ENCODE measurements at places on chromosomes 11 and 22.
A peak's percentile ranks its signal among the peaks of the same experiment; 100 is the strongest.

DNA sequence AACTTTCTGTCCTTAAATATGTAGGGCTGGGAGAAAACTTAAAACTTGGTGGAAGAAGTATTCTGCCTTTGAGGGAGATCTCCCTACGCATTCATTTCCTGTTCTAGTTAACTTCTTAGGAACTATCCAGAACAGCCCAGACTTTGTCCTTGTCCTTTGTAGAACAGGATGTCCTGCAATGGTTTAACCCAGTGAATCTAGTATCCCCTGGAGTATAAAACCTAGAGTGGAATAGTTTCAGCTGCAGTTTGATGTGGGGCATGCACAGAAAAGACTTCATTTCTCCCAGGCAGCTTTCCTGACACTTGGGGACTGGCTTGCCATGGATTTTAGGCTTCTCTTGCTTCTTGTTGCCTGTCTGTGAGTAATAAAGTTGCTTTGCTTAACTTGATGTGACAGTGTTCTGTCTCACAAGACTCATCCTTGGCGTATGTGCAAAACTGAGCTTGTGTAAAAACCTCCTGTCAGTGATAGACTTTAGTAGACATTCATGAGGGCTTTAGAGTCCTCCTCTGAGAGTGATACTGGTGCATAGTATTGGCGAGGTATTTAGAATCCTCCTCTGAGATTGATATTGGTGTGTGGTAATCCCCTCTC, 28.2 kb downstream of the ARHGAP42 start:
- DNase-seq, result no peak

DNA sequence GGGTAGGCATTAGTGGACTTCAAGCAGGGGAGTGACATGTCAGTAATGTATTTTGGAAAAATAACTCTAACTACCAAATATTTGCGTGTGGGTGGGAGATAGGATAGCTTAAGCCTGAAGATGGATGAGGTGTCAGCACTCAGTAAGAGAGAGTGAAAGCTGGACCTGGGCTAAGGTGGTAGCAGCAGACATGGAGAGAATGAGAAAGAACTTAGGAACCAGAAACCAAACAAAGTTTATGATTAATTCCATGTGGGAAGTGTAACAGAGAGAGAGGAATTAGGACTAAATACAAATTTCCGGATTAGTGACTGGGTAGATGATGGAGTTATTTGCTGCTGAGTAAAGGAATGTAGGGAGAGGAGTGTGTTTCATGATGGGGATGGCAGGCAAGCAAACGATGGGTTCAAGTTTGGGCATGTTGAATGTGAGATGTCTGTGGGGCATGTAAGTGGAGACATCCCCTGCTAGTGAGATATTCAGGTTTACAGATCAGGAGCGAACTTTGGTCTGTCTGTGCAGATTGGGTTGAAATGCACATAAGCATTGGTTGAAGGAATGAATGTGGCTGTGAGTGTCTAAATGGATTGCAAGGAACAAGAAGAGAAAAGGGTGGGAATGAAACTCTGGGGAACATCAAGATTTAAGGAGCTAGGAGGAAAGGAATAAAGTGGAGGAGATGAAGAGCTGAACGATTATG, 185.6 kb upstream of the MTMR2 start:
- DNase-seq, result no peak

DNA sequence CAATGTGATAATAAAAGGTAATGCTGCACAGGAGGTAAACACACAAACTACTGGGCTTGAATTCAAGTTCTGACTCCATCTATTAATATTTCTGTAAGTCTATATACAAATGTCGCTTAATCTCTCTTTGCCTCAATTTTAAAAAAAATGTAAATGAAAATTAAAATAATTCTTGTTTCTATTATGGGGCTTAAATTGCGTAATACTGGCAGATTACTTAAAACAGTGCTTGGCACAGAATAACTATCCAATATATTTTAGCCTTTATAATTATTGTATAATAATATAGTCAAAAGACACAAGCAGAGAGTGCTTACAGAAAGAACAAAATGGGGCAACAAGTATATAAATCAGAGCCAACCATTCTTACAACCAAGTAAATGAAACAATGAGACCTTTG, 489.1 kb downstream of the CNTN5 start:
- DNase-seq, result no peak

DNA sequence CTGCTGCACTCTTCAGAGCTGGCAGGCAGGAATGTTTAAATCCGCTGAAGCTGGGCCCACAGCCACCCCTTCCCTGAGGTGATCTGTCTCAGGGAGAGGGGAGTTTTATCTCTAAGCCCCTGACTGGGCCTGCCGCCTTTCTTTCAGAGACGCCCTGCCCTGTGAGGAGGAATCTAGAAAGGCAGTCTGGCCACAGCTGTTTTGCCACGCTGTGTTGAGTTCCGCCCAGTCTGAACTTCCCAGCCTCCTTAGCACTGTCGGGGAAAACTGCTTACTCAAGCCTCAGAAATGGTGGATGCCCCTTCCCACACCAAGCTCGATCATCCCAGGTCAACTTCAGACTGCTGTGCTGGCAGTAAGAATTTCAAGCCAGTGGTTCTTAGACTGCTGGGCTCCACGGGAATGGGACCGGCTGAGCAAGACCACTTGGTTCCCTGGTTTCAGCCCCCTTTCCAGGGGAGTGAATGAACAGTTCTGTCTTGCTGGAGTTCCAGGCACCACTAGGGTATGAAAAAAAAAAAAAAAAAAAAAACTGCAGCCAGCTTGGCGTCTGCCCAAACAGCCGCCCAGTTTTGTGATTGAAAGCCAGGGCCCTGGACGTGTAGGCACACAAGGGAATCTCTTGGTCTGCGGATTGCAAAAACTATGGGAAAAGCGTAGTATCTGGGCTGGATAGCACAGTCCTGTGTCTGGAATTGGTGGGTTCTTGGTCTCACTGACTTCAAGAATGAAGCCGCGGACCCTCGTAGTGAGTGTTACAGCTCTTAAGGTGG, 127.4 kb downstream of the SPON1 start:
- DNase-seq, result no peak

DNA sequence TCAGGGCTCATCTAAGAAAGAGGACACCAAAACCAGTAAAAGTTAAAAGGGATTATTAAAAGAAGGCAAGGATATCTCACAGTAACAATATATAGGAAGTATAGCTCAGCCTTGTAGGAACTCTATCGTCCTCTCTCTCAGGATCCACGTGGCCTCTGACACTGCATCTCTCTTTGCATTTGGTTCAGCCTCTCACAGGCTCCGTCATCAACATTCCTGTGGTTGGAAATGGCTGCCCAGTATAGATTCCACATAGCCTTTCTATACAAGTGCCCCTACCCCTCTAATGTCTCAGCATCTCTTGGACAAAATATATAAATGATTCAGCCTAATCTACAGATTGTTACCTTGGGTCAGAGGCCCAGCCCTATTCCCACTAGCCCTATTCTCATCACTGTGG, 101.3 kb upstream of the DBX1 start:
- no peak for DNase-seq

DNA sequence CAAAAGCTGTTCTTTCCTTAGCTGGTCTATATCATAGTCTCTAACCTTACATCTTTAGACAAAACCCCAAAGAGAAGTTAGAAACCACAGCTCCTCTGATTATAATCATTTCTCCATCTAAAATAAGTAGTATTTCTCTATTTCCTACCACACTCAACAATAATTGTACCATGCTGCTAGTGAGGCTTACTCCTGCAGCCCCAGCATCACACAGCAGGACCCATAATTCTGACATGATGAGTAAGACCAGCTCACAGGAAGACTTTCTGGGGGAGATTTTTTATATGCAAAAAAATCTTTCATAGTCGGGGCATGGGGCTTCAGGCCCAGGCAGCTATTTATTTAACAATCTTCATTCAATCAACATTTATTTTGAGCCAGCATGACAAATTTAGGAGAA, 441.6 kb downstream of the DYNC2H1 start:
- DNase-seq, result no peak

DNA sequence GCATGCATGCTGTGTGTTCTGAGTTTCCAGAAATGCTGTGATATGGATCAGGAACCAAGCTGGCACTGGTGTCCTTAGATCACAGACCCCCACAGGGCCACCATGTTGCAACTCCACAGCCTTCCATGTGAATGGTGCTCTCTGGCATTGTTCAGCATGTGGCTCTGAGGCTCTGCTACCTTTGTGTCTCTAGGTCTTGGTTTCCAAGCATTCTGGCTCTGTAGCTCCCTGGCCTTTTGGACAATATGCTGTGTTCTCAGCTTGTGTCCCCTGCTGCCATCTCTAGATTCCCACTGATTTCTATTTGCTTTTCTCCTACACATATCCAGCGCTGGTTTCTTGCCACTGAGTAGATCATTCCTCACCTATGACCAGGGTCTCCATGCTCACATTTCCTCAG, 3.9 kb downstream of the SPTBN2 start:
- no peak for DNase-seq

DNA sequence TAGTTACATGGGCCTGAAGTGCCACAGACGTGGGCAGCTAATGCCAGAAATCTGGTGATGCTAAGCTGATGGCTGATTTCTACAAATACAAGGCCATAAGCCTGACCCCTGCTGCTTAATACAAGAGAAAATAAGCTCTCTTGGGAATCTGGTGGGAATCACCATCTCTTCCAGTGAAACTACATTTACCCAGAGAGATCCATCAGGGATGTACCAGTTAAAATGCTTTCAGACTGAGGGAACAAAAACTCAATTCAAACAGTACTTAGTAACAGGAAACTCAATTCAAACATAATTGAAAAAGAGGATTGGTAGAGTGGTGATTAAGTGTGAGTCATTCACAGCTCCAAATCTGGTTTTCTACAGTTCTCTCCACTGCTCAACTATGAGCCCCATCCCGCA, 1.7 kb upstream of the CAVIN3 start:
- no peak for DNase-seq

DNA sequence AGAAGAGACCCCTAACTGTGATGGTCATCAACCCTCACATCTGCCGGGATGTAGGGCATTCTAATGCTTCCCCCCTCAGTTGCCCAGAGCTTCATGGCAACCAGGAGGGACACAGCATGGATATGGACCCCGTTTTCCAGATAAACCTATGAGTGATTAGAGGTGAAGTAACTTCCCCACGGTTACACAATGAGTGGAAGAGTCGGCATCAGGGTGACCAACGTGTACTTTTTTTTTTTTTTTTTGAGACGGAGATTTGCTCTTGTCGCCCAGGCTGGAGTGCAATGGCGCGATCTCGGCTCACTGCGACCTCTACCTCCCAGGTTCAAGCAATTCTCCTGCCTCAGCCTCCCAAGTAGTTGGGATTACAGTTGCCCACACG, 25.0 kb downstream of the TXN2 start:
- DNase-seq, result no peak

DNA sequence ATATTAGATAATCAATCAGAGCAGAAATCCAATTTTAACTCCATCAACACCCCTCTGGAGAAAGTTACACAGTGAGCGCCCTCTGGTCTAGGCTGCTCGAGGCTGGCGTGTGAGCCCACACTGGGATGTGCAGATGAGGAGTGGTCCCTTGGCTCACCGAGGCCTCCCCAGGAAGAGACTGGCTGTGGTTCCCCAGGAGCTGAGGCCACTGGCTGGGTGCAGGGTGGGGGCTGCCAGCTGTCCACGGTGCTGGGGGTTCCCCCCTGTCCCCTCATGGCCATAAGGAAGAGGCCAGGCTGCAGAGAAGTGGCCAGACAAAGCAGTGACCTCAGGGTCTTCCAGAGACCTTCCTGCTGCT, 750.7 kb downstream of the BRD1 start:
- DNase-seq, result no peak

DNA sequence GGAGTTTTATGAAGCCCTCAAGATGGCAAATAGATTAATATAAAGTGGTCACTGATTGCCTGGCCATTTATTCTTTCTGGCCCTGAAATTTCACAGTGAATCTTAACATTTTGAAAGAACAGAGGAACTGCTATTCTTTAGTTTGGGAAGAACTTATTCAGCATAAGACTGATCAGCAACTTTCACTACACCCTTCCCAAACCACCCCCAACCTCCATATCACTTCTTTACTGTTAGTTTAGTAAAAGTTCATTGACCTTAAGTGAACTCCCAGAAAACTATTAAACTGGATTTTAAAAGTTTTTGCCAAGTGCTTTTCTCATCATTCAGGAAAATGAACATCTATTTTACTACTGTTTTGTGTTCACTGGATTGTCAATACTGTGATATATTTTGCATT, 77.4 kb downstream of the NARS2 start:
- no peak for DNase-seq

GRCh38 chr22:39475337-39475736, 18.5 kb downstream of the MGAT3 start:
- no peak for DNase-seq

GRCh38 chr11:79708319-79708932, 267.6 kb upstream of the TENM4 start:
- DNase-seq, result peak; percentile 36

- DNase-seq, result no peak
Measured at GRCh38 chr11:27410272-27410671, 47.3 kb upstream of the CCDC34 start.

- DNase-seq, result peak; percentile 76
Measured at GRCh38 chr11:14578541-14578956, 58.4 kb upstream of the PSMA1 start.

DNA sequence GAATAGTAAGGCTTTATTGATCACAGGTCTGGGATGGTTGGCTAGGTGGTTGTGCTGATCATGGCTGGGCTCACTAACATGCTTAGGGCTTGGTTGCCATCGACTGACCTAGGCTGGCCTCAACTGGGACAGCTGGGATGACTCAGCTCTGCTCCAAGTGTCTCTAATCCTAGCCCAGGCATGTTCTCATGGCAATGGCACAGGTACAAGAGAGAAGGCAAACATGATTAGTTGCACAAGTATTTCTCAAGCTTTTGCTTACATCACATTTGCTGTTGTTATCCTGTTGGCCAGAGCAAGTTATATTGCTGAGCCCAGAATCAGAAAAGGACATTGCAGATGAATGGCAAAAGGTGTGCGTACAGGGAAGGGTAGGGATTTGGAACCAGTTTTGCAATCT, 68.5 kb upstream of the SLC35C1 start:
- peak; percentile 9 for DNase-seq

GRCh38 chr11:111663820-111664219, 61.6 kb downstream of the SIK2 start:
- no peak for DNase-seq

- DNase-seq, result peak; percentile 61
Measured at GRCh38 chr11:69166218-69167115, 10.7 kb downstream of the SMIM38 start.

DNA sequence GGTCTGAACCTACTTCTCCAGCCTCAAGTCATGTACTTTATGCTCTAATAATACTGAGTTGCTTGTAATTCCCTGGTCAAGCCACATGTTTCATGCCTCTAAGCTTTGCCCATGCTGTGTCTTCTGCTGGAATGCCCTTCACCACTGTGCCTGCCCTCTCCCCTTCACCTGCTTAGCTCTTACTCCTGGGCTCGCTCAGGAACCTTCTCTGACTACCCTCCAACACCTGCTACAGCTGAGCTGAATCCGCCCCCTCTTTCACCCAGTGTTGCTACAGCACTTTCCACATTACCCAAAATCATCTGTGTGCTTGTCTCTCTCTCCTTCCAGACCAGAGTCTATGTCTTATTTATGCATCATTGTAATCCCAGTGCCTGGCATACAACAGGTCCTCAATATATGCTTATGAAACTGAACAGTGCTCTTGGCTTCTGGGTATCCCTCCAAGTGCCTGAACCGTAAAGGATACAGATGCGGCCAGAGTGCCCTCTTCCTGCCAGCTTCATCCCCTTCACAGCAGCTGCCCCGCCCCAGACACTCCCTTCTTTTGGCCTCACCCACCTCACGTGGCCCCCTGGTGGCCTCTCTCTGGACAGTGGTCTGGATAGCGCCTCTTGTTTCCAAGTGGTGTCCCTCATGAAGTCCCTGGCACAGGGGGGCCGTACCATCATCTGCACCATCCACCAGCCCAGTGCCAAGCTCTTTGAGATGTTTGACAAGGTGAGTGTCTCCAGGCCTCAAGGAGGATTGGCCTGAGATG, 7.1 kb downstream of the ABCG4 start:
- no peak for DNase-seq

Measured in HFF-Myc (cell line).